Lower lobe of right lung (tissue), 2 donors: ENCODE measurements at places on chromosomes 2 and 18. TPM values are rescaled to one million over a fixed set of nuclear protein-coding genes. Genes with fewer than 3 reads are reported as not detected.

- DNase-seq: no peak
These were observed 52.9 kb upstream of the LINC00305 start for GRCh38 chr18:64201781-64202180.

GRCh38 chr2:169526451-169526850 is 16.9 kb downstream of the KLHL41 start:
- DNase-seq: no peak

- no peak for DNase-seq
These were observed 112.0 kb upstream of the FOSL2 start for GRCh38 chr2:28280619-28281018.

DNA sequence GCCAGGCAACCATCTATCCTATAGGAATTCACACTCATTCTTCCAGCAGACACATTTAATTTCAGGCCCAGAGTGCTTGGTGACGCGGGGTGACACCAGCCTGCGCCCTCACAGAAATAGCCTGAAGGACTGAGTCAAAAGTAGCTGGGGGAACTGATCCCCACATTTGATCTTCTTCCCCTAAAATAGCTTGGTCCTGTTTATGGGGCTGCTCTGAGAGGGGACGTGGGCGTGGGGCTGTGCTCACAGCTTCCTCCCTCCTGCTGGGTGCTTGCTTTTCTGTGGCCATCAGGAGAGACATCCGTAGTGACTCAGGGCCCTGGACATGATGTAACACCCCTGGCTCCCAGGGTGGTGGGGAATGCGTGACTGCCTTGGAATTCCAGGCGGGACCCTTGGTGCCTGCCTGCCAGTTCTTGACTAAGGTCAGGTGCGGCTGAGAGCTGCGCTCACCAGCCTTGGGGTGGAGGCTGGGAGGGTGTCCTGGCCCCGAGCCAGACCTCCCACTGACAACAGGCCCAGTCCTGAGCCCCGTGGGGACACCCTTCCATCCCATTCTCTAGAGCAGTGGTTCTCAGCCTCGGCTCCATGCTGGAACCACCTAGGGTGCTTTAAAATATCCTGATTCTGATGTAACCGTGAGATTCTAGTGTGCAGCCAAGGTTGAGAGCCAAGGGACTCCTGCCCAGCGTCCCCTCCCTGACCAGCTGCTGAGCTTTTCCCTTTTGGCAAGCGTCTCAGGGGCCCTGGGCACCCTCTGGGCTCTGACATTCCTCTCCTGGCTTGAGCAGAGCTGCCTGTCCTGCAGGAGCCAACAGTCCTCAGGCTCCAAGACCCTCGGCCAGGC is 47.4 kb upstream of the SMAD7 start:
- DNase-seq: peak; percentile 87

DNA sequence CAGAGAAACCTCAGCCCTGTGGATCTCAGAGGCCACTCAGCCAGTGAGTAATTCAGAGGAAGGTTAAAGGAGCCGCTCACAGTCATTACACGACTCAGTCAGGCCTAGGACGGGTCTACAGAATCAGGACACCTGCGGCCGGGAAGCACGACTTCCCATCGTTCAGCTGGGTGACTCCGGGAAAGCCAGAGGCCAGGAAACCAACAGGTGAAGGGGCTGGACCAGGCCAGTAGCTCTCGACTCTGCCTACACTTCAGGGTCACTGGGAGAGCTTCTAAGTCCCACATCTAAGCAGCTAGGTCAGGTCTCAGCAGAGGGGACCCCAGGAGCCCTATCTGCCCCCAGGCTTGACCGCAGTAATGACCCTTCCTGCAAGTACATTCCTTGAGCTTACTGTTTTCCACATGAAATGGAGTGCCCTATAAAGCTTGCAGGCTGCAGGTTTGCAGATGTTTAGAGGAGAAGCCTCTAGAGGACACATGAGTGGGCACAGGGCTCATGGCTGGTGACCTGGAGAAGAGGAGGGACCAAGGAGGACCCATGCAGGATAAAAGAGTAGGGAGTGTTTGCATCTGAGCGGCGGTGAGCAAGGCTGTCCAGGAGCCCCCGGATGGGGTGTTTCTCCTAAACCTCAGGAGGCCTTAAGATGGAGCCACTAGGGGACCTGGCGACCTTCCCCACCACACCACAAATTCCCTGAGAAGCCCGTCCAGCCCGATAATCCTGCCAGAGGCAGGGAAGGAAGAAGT is 9.5 kb downstream of the DIPK1C start:
- DNase-seq: no peak

DNA sequence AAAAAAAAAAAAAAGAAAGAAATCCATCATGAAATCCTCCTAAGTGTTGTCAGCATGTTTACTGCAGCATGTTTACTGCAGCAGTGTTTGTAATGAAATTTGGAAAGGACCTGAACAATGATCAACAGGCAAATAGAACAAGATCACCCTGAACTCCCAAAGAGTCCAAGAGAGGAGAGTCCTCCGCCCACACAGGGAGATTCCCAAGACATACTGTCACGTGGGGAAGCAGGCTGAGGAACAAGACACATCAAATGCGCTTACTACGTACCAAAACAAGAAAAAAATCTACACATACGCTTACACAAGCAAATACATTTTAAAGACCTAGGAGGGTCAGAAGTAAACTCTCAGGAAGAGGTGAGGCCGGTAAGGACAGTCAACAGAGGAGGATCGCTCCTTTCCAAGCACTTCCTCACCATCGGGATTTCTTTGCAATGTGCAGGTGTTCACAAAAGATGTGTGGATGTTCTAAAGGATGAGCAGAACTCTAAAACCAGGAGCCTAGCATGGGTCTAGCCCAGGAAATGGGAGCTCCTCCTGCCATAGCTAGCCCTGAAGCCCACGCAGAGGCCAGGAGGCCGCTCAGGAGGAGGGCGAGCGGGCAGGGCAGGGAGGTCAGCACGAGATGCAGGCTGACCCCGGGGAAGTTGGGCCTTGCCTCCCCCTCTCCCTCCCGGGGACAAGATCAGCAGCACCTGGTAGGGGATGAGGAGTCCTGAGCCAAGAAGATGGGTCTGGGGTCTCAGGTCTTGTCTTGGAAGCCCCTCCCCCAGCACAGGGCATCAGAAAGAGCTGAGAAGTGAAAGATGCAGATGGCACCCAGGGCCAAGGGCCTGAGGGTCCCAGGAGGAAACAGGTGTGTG is 66.4 kb downstream of the ZNF516 start:
- DNase-seq: no peak

The LYPD1 gene
- total RNA-seq: 1.5 TPM

The ASB18 gene
- not detected for total RNA-seq

The CRYGC gene
- total RNA-seq: not detected
